ENCODE measurements at places on chromosomes 5 and 9.

DNA sequence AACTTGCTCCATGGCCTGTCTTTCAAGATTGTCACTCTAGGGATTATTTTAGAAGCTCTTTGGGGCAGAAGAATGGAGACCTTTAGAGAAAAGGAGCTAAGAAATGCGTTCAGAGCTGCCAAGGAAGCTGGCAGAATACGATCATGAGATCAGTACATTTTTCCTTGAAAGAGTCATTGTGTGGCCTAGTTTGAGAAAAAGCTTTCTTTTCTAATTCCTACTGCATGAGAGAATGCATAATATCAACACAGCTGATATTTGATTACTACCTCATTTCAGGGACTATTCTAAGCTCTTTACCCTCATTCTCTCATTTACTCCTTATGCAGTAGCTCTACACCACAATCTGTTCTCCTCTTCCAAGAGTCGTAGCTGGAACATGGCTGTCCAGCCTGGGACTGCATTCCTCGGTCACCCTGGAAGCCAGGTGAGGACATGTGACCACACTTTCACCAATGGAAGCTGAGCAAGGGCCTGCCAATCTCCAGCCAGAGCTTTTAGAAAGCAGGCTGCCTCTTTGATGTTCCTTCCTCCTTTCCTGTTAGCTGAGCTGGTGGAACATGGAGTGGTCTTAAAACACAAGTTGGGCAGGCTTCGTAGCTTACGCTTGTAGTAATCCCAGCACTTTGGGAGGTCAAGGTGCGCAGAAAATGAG is 99.3 kb upstream of the LHFPL2 start:
- no peak for DNase-seq

- DNase-seq = peak; percentile 38
Measured at GRCh38 chr9:69671879-69672595, at the start of gene APBA1. Gene APBA1 (minus strand): TSS chr9:69672371.

GRCh38 chr5:128062172-128062746 is 21.3 kb upstream of the SLC12A2 start:
- no peak for DNase-seq

- no peak for DNase-seq
Measured at GRCh38 chr5:67416986-67417385, 220.4 kb upstream of the CD180 start.

DNA sequence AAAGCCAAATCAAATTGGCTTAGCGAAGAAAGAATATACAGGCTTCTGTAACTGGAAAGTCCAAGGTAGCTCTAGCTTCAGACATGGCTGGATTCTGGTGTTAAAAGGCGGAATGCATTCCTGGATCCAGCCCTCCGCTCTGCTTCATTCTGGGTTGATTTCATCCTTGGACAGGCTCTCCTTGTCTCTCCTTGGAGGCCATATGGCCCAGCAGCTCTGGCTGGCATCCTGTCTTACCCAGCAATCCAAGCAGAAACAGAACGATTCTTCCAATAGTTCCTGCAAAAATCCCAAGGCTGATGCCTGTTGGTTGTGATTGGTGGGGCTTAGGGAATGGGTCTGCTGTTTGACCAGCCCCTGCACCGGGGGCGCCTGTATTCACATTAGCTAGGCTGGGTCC is 37.0 kb upstream of the SAP30L start:
- DNase-seq = no peak

DNA sequence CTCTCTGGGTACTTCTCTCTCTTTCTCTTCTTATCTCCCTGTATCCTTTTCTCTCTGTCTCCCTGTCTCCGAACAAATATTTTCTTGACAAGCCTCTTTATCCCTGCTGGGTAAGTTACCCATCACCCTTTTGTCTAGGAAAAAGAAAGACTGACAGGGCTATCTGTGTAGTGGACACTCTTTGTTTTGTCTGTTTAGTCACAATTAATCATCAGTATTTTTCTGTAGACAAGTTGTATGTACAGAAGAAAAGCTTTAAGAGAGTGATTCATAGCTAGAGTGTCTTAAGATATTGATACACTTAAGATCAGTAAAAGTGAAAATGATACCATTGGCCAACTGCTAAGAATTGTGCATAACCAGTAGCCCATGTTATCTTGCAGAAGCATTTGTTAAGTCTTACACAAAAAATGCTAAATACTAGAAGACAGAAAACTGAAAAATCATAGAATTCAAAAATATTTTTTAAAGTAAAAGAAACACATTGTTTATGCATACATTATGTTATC is 1043.8 kb upstream of the EDIL3 start:
- DNase-seq = no peak

GRCh38 chr9:79542735-79543620 is 28.8 kb upstream of the TLE4 start:
- DNase-seq = no peak

GRCh38 chr9:125049212-125050049 is 93.9 kb downstream of the SCAI start:
- DNase-seq = no peak

- no peak for DNase-seq
Measured at GRCh38 chr9:90961375-90961774, 159.8 kb downstream of the SYK start.

- no peak for DNase-seq
Measured at GRCh38 chr5:73352649-73353230, 95.8 kb downstream of the FOXD1 start.

GRCh38 chr5:6634306-6634705 is 1.1 kb downstream of the SRD5A1 start:
- DNase-seq = no peak

- no peak for DNase-seq
Measured at GRCh38 chr5:151881621-151882225, 42.9 kb downstream of the GLRA1 start.

DNA sequence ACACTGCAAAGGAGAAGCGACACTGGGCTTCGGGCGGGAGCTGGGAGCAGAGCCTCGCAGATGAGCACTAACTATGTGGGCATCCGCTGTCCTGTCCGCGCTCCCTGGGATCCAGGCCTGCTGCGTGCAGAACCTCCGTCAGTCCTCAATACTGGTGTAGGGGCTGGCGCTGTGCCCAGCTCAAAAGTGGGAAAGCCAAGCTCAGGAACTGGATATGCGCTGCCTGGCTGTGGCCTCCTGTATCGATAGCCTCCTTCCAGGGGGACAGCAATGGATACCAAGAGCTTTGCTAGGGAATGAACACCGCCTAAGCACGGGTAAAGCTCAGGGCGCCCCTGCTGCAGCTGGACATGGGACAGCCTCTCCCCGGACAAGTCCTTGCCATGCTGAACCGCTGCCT is 270.4 kb downstream of the NSG2 start:
- no peak for DNase-seq

DNA sequence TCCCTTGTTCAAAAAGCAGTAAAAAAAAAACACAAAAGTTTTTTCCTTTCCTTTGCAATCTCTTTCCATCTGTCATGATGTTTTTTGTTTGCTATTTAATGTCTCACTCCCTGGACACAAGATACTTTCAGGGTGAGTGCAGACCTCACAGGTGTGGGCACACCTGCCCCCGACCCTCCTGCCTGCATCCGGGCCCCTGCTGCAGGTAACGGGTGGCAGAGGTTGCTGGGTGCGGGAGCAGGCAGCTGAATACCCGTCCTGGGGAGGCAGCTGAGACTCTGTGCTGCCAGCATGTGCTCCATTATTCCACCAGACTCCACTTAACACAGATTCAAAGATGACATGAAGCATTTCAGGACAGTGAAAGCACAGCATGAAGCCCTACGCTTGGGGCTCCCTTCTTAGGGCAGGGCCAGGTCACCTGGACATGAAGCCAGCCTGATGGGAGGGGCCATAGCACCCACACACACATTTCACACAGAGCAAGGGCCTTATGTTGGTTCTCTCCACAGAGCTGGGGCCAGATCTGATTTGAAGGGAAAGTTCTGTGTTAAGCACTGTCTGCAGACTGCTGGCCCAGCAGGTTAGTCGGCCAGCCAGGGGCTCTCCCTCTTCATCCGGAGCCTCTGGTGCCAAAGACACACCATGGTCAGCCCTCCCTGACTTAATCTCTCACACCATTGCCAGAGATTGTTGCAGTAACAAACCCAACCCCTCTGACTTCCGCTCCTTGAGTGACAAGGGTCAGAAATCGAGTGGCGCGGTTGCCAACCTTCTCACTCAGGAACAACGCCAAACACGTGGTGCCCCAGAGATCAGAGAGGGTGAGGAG is 13.0 kb downstream of the NEK6 start:
- DNase-seq = no peak

GRCh38 chr9:27599102-27599869 is 26.0 kb upstream of the C9orf72 start:
- no peak for DNase-seq

GRCh38 chr5:115543365-115544042 is 1.1 kb downstream of the FEM1C start:
- DNase-seq = no peak

DNA sequence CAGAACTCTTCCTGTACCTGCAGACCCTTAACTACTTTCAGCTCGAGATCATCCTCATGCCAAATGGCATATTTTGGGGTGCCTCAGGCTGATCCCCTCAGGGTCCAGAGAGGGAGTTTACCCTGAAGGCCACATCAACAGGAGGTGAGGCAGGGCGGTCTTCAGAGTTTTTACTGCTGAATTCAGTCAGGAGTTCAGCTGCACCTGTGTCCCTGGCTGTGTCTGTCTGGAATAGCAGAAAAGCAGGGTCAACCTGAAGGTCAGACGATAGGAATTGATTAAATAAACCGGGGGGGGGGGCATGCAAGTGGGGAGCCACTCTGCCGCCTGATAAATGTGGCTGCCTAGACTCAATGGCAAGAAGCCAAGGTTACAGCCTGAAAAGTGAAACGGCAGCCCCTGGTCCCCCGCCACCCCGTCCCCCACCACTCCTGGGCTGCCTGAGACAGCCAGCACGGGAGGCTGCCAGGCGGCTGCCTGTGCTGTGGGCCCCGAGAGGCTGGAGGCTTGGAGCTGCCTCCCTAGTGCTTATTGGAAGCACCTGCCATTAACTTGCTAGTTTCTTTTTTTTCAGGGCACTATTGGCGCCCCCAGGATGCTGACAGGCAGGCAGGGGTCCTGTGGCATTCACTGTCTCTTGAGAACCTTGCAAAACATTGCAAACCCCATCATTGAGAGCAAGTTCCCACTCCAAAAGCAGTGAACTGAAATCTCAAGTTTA is 182.7 kb upstream of the PPP1R26 start:
- no peak for DNase-seq

GRCh38 chr5:75659791-75660450 is 48.7 kb downstream of the ANKDD1B start:
- no peak for DNase-seq

GRCh38 chr5:113901718-113902117 is 388.2 kb downstream of the YTHDC2 start:
- no peak for DNase-seq

DNA sequence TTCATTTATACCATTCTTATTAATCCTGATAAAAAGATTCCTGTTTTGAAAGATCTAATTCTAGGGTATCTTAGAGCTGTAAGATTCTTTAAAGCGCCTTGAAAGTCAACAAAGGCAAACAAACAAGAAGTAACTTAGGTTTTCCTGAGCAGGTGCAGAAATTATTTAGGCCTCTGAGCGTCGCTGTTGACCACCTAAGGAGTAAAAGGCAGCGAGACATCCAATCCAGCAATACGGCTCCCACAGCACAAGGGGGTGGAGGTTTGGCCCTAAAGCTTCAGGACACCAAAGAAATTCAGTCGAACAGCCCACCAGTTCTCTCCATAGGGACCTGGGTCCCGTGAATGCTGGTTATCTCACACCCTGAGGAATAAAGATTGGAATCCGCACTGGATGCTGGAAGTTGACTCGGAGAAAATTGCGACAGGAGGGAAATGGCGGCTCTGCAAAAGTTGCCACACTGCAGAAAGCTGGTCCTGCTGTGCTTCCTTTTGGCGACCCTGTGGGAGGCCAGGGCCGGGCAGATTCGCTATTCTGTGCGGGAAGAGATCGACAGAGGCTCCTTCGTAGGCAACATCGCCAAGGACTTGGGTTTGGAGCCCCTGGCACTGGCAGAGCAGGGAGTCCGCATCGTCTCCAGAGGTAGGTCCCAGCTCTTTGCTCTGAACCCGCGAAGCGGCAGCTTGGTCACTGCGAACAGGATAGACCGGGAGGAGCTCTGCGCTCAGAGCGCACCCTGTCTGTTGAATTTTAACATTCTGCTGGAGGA is at the start of gene PCDHGA2:
PCDHGA2 (plus strand) TSS at position 223 of the 769 bp plus-strand sequence.
- DNase-seq = no peak

GRCh38 chr5:68406767-68407241 is 191.2 kb downstream of the PIK3R1 start:
- DNase-seq = no peak

DNA sequence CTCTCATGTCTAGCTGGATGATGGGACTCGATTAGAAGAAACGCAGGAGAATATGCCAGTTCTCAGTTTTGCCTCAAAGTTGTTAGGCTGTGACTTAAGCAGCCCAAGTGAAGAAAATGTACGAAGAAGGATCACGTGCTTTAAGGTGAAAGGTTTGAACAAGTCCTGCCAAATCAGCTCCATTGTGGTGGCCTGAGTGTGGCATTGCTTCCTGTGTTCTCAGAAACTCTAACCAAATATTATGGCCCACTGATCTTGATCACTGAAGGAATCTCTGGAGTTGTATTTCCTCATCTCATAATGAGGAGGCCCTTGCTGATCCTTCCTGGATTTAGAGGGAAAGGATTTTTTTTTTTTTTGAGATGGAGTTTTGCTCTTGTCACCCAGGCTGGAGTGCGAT is 44.0 kb downstream of the OTULIN start:
- no peak for DNase-seq

GRCh38 chr9:14958989-14959388 is 48.8 kb upstream of the FREM1 start:
- DNase-seq = no peak

DNA sequence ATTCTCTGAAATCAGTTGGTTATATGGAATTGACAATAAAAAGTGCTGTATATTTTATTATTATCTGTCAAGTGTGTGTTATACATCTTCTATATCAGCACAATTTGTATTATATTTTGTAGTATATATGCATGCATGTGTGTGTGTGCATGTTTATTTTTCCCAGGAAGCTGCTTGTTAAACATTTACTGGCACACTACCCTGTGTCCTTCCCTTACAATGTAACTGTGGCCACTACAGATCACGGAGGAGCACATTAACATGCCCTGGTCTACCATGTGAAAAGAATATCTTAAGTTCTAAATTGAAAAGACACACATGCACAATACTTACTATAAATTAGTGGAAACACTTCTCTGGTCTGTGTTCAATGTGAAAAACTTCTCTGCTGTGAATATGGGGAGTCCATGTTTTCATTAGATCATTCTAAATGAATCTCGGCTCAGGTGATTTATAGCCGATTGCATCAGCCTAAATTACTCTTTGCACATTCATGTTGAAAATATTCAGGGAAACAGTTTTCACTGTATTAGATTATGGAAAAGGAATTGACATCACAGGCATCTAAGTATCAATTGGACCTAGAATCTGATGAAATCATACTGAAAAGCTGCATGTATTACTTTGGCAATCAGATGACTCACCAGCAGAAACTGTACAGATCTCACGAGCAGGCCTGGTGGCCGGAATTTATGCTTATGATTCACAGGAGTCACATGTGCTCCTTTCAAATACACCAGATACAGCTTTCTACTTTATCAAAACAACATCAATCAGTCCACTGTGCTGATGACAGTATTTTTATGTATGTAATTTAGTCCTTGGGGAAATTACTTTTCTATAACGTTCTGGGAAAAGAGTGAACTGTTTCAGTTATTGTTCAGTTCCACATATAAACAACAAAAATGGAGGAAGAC is 39.4 kb downstream of the LURAP1L start:
- DNase-seq = no peak

GRCh38 chr5:21236971-21237427 is 1249.0 kb upstream of the CDH18 start:
- no peak for DNase-seq

GRCh38 chr5:159155960-159156359 is 53.4 kb downstream of the RNF145 start:
- no peak for DNase-seq

Measured in activated CD4-positive, CD25-positive, alpha-beta regulatory T cell treated with anti-CD3 and anti-CD28 coated beads, Interleukin-2, amount 50 U/mL, for 72 hours (primary cell).